ENCODE measurements at places on chromosomes 3 and 15.

DNA sequence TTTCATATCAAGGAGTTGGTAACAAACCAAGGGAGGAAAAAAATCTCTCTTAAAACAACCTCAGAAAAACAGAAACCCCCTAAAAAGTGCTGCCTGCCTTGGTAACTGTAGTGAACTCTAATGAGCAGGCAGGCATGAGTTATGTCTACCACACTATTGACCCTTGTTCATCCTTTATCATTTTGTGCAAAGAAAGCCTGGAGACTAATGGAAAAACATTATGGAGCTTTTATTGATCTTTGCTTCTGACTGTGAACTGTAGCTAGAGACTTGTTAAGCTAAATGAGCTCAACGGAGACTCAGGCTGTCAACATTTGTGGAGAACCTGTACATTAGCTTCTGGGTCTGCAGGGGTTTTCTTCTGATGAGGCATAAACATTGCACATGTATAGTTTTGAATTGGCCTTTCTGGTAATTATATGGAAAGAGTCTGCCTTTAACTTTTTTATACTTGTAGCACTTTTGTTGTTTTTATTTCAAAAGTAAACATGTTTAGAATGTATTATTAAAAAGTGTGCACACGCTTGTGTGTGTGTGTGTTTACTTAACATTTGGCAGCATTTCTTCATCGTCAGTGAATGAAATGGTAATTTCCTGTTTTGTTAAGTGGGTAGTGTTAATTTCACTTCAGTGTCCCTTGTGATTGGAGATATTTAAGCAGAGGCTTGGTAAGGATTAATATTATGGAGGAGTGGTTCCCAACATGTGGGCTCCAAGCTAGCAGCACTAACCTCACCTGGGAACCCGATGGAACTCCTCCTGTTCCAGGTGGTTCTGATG, 15.9 kb upstream of the SPTSSB start:
- DNase-seq, result no peak

GRCh38 chr3:42681361-42682038, 3.8 kb upstream of the KLHL40 start:
- DNase-seq, result no peak

GRCh38 chr15:52532427-52532826, 3.7 kb upstream of the MYO5A start:
- DNase-seq, result no peak

- DNase-seq, result no peak
These were observed 20.0 kb upstream of the BLM start for GRCh38 chr15:90697175-90697574.

- DNase-seq, result no peak
These were observed 139.1 kb downstream of the FBLN2 start for GRCh38 chr3:13688034-13688433.

Data from vagina (tissue), 2 donors.